Heart left ventricle (tissue), 16 donors: ENCODE measurements at places on chromosomes 13 and 19.

GRCh38 chr13:26310470-26310869 is 56.5 kb downstream of the CDK8 start:
- DNase-seq: no peak

- DNase-seq: no peak
Observed at GRCh38 chr13:94435604-94436226, 43.8 kb downstream of the DCT start.

DNA sequence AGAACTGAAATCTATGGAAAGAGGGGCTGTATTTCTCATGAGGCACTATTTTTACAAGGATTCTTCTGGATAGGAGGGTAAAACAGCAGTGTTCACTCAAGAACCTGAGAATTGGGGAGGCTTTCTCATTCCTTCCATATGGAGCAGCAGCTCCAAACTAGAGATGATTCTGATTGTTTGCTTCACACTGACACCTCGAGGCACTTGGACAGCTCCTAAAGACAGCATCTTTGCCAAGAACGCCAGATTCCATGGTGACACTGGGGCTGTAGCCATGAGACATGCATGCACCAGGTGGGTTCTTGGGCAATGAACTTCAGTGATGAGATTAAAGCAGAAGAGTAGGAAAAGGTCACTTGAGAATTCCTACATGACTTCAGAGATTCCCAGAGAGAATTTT is 361.5 kb upstream of the HTR2A start:
- no peak for DNase-seq

GRCh38 chr13:23848646-23849141 is 40.5 kb downstream of the MIPEP start:
- DNase-seq: no peak

GRCh38 chr13:76231522-76232167 is 595.5 kb downstream of the LMO7 start:
- no peak for DNase-seq

- DNase-seq: no peak
Observed at GRCh38 chr13:71875823-71876222, 8.8 kb upstream of the DACH1 start.

DNA sequence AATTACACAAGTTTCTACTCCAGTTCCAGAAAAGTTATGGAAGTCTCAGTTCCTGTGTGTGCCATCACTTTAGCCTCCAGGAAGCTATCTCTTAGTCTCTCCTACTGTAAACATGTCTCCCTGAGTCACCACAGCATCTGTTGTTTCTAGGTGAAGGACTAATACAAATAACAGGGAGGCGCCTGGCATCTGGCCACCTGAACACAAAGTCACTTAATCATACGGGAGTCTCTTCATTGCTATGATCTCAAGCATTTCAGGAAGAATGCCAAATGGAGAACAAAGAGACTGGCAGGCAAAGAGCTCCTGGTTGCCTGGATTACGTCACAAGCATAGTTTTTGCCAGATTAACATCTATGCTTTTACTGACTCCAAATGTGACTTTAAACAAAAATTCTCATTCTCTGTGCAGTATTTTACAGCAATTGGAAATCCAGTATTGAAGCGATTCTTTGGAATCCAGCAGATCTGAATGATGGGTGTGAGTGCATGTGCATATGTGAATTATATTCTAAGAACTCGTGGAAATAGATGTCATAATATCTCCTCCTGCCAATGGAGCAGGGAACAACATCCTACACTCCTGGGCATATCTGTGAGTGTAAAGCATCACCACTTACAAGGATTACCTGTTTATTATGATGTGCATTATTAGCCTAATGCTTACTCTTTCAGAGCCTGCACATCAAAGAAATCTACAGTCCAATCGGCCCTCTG is 572.8 kb downstream of the PCDH9 start:
- DNase-seq: peak; percentile 86

- no peak for DNase-seq
Observed at GRCh38 chr19:45200568-45200967, 22.0 kb downstream of the BLOC1S3 start.

- DNase-seq: no peak
Observed at GRCh38 chr13:111116856-111117255, 1.7 kb downstream of the ARHGEF7 start.

GRCh38 chr19:3821156-3821555 is 35.0 kb upstream of the MATK start:
- no peak for DNase-seq
